ENCODE measurements at places on chromosomes 11 and 22.

GRCh38 chr22:21712751-21713427 is 22.7 kb downstream of the YPEL1 start:
- DNase-seq: peak; percentile 45

DNA sequence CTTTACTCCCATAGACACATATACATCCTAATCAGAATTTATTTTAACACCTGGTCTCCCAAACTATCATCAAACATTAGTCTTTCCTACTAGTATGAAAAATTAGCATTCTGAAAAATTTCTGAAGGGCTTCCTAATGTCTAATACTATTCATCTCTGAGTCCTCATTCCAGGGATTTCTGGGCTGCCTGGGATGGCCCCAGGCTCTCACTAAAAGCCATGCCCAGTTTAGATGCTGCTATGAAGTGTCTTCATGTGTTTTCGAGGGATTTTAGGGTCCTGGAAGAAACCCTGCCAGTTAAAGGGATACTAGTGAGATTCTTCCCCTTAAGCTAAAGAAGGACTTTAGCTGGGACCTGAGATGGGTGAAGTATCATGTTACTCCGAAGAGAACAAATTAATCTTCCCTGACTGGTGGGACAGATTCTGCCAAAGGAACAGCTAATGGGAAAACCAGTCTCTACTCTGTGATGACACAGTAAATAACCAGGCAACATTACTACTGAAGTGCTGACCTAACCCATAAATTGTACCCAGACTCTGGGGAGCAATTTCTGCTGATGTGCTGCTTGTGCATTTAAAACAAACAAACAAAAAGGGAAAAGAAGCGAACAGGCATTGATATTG is 342.6 kb downstream of the SOX6 start:
- DNase-seq: no peak

GRCh38 chr22:38243007-38243765 is 29.6 kb downstream of the TMEM184B start:
- DNase-seq: no peak

DNA sequence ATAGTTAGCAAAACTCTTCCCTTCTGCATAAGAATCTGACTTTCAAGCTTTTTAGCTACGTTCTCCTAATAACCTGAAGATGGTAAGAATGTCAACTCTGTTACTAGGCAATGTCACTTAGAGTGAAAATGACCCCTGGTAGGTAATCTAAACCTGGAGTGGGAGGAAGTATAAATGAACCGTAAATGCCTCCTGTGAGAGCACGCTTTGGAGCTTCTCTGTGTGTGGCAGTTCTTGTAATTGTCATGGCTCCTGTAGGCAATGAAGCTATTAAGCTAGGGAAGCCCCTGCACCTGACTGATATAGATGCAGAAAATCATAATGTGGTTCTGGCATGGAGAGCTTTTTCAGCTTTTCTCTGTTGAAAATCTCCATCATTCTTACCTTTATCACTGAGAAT is 29.4 kb downstream of the CALCA start:
- DNase-seq: no peak

GRCh38 chr11:9753021-9753420 is 89.1 kb downstream of the SWAP70 start:
- no peak for DNase-seq

DNA sequence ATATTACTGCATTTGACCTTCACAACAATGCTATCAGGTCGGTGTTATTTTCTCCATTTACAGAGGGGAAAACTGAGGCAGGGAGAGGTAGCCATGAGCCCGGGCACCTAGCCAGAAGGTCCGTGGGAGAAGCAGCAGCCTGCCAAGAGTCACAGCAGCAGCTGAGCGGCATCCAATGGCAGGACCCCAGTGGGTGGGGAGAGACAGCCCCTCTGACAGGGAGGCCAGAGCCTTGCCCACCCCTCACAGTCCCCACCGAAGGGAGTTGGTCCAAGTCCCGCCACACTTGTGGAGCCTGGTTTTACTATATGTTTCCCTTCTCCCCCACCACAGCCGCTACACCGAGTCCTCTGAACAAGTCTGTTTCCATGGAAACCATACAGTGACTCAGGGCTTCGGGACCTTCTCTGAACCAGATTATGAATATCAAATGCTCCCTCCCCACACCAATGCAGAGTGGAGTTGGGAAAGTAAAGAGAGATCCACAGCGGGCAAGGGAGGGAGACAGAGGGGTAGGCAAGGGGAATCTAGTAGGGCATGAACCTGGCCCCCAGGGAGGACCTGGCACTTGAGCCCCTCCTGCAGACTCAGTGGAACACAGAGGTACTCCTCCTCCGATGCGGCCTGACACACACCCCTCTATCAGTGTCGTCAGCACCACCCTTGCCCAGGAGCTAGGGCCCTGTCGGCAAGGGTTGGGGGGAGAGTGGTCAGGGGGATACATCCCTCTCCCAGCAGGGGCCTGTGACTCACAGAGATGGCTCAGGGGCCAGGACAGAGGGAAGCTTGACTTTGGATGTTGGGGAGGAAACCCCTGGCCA is 2.5 kb downstream of the CHST1 start:
- peak; percentile 61 for DNase-seq

DNA sequence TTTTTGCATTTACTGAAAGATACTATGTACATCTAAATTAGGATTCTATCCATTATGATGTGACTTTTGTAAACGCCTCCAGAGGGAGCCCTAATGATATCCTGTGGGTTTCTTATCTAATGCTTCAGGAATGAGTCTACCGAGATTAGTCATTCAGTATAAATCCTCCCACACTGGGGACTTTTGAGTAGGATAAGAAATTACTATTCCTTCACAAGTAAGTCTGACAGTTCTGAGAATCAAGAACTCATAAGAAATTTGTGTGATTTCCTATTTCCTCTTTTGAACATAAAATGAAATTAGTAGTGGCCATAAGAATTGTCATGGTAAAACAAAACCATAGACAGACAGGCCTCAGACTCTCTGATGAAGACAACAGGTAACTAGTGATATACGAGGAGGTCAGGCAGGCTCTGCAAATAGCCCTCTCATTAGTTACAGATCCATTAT is 10.0 kb upstream of the OR5M1 start:
- peak; percentile 39 for DNase-seq

DNA sequence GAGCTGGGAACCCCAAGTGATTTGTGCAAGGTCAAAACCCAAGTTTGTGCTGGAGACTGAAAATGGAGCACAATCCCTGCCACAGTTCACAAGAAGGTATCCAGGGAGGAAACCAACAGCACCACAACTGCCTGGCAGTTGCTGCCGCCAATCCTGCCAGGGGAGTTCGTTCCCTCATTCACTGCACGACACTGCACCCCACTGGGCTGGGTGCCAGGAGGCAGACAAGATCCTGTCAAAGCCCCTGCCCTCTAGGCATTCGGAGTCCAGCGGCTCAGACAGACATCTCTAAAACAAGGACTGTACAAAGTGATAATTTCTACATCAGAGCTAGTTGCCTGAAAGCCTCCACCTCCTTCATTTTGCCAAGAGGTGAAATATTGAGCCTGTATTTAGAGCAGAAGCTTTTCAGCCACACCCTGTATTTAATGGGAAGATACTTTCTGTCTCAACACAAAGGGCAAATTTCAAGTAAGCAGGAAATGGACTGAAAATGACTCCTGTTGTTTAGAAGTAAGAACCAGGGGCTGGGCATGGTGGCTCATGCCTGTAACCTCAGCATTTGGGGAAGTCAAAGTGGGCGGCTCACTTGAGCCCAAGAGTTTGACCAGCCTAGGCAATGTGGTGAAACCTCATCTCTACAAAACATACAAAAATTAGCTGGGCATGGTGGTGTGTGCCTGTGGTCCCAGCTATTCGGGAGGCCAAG is 277.4 kb upstream of the NARS2 start:
- no peak for DNase-seq

DNA sequence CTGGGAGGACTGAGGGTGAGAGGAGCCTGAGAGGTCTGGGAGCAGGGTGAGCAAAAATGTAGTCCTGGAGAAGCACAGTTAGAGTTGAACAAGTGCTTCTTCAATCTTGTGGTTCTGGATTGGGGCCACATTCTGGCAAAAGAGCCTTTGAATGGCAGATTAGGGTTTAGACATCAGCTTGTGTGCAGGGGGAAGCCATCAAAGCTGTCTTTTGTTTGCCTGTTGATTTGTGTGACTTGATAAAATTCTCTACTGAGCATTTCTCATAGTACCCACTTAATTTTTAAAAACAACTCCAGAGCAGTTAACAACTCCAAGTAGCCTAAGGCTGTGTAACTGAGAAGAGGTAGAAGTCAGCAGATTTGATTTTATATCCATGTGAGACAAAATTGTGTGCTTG is 166.2 kb downstream of the FAT3 start:
- no peak for DNase-seq

GRCh38 chr11:47305734-47306483 is 36.0 kb downstream of the MADD start:
- DNase-seq: no peak

- DNase-seq: no peak
These were observed 2.6 kb upstream of the NLRP10 start for GRCh38 chr11:7967826-7968225.

DNA sequence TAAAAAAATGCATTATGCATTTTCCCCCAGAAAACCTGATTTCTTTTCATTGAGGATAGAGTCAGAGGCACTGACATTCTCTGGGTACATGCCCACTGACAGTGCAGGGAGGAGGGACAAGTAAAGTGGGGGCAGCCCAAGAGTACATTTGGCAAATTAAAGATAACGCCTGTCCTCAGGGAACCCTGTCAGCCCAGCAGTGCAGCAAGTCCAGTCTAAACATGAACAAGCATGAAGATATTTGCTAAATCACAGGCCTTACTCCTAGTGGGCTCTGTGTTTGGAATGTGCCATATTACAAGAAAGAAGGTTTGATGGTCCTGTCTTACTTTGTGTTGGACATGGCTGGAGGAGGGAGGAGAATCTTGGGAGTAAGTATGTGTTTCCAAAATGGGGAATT is 37.9 kb downstream of the AMOTL1 start:
- no peak for DNase-seq

- no peak for DNase-seq
These were observed 90.7 kb downstream of the CSNK2A3 start for GRCh38 chr11:11262171-11262920.

DNA sequence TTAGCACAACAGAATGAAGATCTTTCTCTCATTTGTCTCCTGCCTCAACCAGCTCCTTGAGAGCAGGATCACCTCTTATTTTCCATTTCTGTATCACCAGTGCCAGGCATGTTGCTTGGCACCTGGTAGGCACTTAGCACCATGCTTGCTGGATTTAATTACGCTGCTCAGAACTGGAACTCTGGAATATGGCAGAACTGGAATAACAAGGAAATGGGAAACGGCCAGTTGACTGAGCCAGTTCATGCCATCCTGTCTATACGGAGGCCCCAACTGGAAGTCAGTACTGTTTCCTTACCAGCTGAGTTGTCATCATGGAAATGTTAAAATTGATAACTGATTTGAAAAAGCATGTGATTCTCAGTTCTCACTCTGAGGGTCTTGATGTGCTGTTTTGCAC is 69.5 kb upstream of the YWHAH start:
- no peak for DNase-seq

DNA sequence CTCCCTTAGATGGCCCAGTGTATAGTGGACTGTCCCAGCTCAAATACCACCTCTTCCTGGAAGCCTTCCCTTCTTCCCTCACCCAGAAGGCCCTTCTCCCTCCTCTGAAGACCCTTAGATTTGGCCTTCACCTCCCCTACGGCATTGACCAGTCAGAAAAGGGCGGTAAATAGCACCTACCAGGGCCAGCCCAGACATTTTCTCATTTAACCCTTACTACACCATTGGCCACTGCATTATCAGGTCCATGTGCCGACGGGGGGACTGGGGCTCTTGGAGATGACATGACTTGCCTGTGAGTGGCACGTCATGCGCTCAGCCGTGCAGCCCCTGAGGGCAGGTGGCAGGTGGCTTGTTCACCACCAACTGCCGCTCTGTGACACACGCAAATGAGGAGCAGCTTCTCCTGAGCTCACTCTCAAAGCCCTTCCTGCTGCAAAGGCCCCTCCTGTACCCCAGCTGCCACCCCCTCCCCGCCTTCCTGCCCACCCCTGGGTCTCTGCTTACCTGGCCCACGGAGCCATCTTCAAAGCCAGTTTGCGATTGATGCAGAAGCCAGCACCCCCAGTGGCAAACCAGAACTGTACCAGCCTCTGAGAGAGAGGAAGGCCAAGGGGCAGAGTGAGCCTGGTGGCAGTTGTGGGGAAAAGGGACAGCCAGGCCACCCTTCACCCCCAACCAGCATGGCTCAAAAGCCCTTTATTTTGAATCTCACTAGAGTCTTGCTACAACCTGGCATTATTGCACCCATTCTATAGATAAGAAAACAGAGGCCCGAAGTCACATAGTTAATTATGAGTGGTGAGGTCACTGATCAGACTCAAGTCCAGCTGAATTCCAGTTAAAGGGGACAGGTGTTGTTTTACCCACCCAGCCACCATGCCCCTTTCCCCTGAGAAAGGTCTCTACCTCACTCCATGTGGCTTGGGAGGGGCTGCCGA is 9.5 kb downstream of the MFNG start:
- no peak for DNase-seq

- no peak for DNase-seq
These were observed 23.1 kb upstream of the PAX6 start for GRCh38 chr11:31834237-31834636.

GRCh38 chr11:100800202-100800601 is 113.1 kb downstream of the ARHGAP42 start:
- no peak for DNase-seq

- peak; percentile 8 for DNase-seq
These were observed 1457.7 kb downstream of the BRD1 start for GRCh38 chr22:48369789-48370507.

GRCh38 chr22:42620084-42620483 is 5.4 kb upstream of the POLDIP3 start:
- no peak for DNase-seq

DNA sequence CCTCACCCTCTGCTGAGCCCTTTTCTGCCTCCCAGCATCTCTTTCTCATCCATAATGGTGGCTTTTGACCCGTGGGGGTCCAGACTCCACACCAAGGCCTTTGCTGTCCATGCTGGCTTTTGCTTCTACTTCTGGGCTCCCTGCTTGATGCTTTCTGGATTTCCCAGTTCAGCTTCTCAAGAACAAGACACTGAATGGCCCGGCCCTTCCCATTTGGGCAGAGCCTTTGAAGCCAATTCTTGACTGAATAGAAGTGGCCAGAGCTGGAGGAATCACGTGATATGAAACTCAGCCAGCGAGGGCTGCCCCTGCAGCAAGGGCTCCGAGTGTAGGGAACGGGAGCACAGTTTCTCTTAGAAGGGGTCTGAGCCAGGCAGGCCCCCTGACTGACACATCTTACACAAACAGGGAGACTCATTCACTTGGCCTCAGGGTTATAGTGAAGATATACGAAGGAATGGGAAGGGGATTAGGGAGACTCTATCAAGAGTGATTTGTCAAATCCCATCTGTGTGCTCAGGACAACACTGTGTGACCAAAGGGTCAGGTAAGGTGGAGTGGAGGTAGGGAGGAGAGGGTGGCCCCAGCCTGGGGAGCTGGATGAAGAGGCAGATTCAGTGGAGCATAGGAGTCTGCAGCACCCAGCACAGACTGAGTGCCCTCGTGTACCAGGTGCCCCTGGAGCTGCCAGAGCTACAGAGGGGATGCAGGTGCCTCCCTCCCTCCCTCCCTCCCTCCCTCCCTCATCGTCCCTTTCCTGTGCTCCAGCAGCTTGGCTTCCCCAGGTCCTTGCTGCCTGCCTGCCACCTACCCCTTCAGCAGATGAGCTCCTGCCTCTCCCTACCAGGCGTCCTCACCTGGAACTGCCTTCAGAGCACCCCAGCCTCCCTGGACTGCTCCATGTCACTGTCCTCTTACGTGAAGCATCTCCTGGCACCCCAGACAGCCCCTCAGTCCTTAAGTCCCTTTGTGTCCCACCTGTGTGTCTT is 106.0 kb downstream of the TRIM29 start:
- no peak for DNase-seq

All from Caki2 (cell line).